EL (cell line): ENCODE measurements at places on chromosomes 1 and 21.

DNA sequence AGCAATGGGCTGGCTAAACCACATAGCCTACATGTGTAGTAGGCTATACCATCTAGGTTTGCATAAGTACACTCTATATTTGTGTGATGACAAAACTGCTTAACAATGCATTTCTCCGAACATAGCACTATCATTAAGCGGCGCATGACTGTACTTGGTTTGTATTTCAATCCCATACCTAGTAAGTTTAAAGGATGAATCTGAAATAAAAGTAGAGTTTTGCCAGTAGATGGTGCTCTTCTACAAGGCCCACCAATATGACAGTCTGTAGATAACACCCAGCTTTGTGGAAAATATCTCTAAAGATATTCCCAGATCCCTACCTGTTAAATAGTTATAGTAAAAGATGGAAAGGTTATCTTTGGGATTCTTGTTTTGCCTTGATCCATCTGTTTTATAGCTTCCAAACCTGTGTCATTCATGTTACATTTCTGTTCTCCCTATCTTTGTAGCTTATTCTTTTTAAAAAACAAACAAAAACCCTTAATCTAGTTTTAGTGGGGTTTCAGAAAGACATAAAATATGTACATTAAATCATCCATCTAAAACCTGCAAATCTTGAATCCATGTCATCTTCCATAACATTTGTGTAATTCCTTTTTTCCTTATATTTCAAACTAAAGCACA is 33.9 kb upstream of the ASPM start:
- peak; percentile 67 for DNase-seq

GRCh38 chr1:208896768-208897167 is 652.6 kb upstream of the PLXNA2 start:
- DNase-seq, result no peak

DNA sequence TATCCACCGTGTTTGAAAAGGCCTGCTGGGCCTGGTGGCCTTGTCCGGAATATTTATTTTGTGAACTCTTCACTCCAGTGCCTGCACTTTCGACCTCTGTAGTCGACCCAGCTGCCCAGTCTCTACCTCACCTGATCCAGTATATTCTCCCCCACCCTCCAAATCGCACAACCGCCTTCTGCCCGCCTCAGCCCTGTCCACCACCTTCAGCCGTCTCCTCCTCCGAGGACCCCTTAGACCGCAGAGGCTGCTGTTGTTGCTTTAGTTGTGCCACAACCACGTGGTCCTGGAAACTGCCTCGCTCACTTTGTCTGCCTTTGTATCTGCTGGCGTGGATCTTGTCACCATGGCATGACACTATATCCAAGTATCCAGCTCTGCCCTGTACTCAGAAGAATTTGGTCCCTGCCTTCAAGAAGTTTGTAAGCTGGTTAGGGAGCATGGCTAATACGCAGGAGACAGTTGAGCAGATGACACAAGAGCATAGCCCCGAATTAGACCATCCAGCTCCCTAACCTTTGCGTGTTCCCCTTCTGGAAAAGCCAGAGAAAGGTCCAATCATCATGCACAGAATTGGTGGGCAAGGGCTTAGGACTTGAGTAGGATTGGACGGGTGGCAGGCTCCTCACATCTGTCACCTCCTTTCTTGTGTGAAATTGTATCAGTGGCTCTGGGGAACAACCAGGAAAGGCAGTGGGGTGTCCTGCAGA is 1.5 kb downstream of the PHGDH start:
- DNase-seq, result peak; percentile 52

- no peak for DNase-seq
These were observed 94.4 kb upstream of the KCTD3 start for GRCh38 chr1:215472723-215473122.

GRCh38 chr1:192566657-192567056 is 8.9 kb upstream of the RGS1 start:
- no peak for DNase-seq

- DNase-seq, result no peak
These were observed 680.3 kb downstream of the PLA2G4A start for GRCh38 chr1:187509091-187509490.

- DNase-seq, result peak; percentile 96
These were observed 68.1 kb downstream of the JAK1 start for GRCh38 chr1:64898107-64898861.

GRCh38 chr1:43274125-43274803 is 4.5 kb downstream of the TMEM125 start:
- DNase-seq, result peak; percentile 72

GRCh38 chr1:178031856-178032320 is 62.0 kb upstream of the RASAL2 start:
- DNase-seq, result peak; percentile 87
